ENCODE measurements at places on chromosomes 7 and 10. TPM values are rescaled to one million over a fixed set of nuclear protein-coding genes. Genes with fewer than 3 reads are reported as not detected.

- no peaks in the 10 kb centered on the region for H3K27me3 ChIP-seq
- DNase-seq = no peak
- no peak overlapping the region for H3K4me3 ChIP-seq
- peaks cover 5% of the 10 kb centered on the region for H3K36me3 ChIP-seq
- H3K4me1 ChIP-seq = peaks cover 9% of the 10 kb centered on the region
Measured at GRCh38 chr7:84110400-84110799, 84.2 kb downstream of the SEMA3A start.

The GRID2IP gene
- total RNA-seq = 1.0 TPM

DNA sequence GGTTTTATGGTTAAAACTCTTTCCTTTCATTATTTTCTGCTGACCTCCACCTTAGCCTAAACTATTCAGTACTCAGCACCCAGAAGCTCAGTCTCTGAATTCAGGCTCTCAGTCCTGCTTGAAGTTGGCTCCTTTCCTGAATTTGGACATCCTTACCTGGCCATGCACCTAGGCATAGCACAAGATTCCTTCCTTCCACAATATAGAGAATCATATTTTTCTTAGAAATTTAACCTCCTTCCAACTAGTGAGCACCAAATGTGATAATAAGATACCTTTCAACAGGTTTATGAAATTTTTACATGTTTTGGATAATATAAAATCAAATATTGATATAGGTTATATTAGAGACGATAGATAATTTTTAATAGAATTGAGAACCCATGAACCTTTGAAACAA is 905.6 kb upstream of the GHITM start:
- H3K36me3 ChIP-seq = no peaks in the 10 kb centered on the region
- no peak overlapping the region for H3K27ac ChIP-seq
- H3K4me3 ChIP-seq = no peak overlapping the region
- no peak for DNase-seq

The SAP25 gene
- 5.8 TPM for total RNA-seq

GRCh38 chr7:123945938-123946337 is 20.9 kb downstream of the SPAM1 start:
- no peak overlapping the region for H3K27ac ChIP-seq
- H3K27me3 ChIP-seq = no peaks in the 10 kb centered on the region
- H3K4me1 ChIP-seq = peaks cover 17% of the 10 kb centered on the region
- H3K36me3 ChIP-seq = no peaks in the 10 kb centered on the region
- DNase-seq = no peak
- no peak overlapping the region for H3K4me3 ChIP-seq

Measured in H1 (cell line).